ENCODE measurements at places on chromosomes 12 and 14.
A peak's percentile ranks its signal among the peaks of the same experiment; 100 is the strongest.

DNA sequence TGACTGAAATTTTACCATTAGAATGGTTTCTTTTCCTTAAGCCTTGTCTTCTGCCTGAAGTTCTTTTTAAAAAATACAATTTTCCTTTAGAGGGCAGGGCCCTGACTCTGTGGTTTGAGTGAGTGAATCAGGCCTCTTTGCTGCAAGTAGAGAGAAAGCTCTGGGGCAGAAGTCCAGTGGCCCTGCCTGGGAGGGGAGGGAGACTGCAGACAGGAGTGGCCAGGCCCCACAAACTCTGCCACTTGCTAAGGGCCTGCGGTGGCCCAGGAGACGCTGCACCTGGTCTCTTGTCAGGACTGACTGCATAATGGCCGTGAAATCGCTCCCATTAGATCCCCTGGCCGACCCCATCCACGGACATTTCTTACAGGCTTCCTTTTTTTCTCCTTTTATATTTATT is 25.5 kb downstream of the TSPAN11 start:
- DNase-seq, result peak; percentile 12

GRCh38 chr12:4448371-4448940 is 2.8 kb upstream of the FGF6 start:
- no peak for DNase-seq

DNA sequence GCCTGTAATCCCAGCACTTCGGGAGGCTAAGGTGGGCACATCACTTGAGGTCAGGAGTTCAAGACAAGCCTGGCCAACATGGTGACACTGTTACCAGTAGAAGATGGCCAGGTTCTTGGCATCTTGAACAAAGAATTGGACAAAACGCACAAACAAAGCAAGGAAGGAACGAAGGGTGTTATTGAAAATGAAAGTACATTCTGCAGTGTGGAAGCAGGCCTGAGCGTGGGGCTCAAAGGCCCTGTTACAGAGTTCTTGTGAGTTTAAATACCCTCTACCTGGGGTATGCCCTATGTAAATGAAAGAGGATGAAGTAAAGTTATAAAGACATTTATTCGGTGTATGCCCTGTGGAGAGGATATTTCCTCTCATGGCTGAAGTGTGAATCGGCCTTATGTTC is 20.8 kb upstream of the CDK17 start:
- DNase-seq, result no peak

GRCh38 chr14:60561845-60562746 is 53.1 kb downstream of the SIX6 start:
- DNase-seq, result peak; percentile 63

GRCh38 chr12:49043856-49044258 is 16.7 kb downstream of the KMT2D start:
- peak; percentile 53 for DNase-seq

GRCh38 chr14:35825968-35826217 is 245 bp upstream of the BRMS1L start:
- no peak for DNase-seq

- DNase-seq, result no peak
Measured at GRCh38 chr12:122989225-122989839, 8.9 kb downstream of the ARL6IP4 start.

- DNase-seq, result peak; percentile 21
Measured at GRCh38 chr12:57736741-57737466, 1.6 kb downstream of the AGAP2 start.

GRCh38 chr12:13340149-13340548 is 143.6 kb downstream of the EMP1 start:
- DNase-seq, result no peak

- DNase-seq, result peak; percentile 93
Measured at GRCh38 chr14:89933002-89933401, 21.5 kb downstream of the EFCAB11 start.

- DNase-seq, result no peak
Measured at GRCh38 chr12:19624491-19624890, 185.2 kb downstream of the AEBP2 start.

GRCh38 chr12:15701631-15702156 is 87.5 kb downstream of the EPS8 start:
- DNase-seq, result no peak

DNA sequence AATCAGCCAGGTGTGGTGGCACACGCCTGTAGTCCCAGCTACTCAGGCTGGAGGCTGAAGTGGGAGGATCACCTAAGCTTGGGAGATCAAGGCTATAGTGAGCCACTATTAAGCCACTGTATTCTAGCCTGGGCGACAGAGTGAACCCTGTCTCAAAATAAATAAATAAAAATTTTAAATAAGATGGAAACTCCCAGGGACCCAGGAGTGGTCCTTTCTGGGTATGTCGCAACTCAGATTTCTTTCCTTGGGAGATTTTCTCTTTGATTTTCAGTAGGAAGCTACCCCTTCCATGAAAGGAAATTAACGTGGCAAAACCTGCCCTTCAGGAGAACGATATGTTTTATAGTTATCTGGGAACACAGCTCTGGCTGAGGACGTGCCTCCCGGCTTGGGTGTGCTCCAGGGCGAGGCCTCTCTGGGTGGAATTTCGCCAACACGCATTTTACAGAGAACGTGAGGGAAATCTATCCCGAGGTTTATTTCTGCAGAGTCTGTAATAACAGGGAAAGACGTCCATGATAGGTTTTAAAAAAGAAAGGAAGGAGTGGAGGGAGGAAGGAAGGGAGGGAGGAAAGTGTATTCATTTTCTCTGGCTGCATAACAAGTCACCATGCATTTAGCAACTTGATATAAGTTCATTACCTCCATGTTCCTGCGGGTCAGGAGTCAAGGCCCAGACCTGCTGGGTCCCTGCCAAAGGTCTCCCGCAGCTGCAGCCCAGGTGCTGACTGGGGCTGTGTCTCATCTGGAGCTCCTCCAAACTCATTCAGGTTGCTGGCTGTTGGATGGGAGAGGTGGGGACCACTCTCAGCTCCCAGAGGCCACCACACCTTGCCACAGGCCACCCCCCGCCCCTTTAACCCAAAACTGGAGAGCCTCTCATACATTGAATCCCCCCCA is 80.6 kb upstream of the GSC start:
- DNase-seq, result no peak

DNA sequence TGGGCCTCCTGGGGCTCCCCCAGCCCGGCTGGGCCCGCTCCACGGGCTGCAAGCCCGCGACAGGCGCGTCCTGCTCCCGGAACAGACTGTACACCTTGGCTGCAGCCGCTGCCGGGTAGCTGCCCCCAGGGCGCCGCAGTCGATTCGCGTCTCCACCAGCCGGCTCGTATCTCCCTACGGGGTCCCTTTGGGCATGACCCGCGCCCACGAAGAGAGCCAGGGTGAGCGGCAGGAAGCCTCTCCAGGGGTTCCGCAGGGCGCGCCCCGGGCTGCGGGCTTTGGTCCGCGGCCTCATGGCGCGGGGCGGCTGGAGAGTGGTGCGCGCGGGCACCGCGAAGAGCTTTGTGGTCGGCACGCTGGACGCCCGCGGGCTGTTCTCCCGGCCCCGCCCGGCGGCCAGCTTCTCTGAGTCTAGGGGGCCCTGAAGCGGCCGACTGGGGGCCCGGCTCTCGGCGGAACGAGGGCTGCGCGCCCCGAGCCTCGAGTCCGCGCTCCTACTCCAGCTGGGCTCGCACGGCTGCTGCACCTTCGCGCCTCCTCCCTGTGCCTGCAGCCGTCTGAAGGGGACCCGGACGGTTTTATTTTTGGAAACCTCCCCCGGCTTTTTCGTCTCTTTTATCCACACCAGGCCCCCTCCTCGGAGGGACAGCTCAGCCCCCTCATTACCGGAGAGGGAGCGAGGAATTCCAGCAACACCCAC is at the start of gene LTBP2:
Gene LTBP2 (minus strand): TSS at position 588 of the 700 bp plus-strand sequence. CDS start 293 bp downstream, at position 295.
- DNase-seq, result no peak

DNA sequence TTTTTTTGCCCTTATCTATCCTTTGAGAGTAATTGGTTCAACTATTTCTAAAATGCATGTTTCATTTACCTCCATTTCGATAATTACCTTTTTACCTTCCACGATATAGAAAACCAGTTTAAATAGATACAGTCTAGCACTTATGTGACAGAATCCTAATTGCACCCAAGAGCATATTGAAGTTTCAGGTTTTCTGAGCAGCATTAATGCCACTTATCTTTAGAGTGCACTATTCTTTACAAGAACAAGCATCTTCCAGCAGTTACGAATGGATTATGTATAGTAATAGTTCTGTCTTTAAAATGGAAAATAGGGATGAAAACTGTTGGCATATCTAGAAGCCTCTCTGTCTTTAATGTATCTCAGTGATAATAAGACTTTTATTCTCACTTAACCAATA is 82.2 kb upstream of the ATXN7L3B start:
- DNase-seq, result no peak

- DNase-seq, result peak; percentile 96
Measured at GRCh38 chr14:90159146-90159545, 97.2 kb upstream of the PSMC1 start.

- DNase-seq, result no peak
Measured at GRCh38 chr12:125744201-125744600, 679.0 kb downstream of the AACS start.

GRCh38 chr12:89261982-89262381 is 90.3 kb downstream of the DUSP6 start:
- no peak for DNase-seq

GRCh38 chr14:101812071-101812470 is 50.6 kb downstream of the PPP2R5C start:
- DNase-seq, result no peak

GRCh38 chr12:63897931-63898330 is 53.4 kb downstream of the SRGAP1 start:
- DNase-seq, result no peak

- no peak for DNase-seq
Measured at GRCh38 chr12:91824991-91825390, 320.7 kb downstream of the BTG1 start.

DNA sequence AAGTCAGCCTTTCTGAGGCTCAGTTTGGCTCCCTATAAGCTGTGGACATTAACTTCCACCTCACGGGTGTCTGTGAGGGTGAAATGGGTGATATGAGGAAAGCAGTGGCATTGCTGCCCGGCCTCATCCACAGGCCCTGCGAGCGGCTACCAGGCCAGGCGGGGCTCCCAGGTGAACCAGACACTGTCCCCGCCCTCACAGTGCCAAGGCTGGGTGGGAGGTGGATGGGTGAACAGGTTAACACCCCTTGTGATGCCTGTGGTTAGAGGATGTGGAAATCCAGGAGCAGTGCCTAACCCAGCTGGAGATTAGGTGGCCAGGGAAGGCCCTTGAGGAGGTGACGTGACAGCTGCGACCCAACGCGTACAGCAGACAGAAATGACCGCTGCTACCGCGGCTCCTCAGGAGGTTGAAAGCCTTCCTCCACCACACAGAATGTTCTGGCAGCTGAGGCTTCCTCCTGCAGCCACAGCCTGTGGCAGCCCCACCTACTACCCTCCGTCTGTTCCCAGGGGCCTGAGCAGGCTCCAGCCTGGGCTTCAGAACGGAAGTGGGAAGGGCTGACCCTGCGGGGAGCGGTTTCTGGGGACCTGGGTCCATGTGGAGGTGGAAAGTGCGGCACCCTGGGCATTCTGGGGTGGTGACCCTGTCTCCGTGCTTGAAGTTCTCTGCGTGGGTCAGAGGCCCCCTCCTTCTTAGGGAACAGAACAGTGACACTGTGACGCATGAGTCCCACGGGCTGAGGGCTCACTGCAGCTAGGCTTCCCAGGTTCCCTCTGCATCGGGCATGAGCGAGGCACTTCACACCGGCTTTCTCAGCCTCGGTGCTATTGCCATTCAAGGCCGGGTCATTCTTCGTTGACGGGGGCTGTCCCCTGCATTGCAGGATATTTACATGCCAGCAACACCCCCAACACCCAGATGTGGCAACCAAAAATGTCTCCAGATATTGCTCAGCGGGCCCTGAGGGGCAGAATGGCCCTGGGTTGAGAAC is 9.7 kb downstream of the MMAB start:
- no peak for DNase-seq

- no peak for DNase-seq
Measured at GRCh38 chr12:131007031-131007739, 53.5 kb downstream of the ADGRD1 start.

- DNase-seq, result no peak
Measured at GRCh38 chr12:63893170-63893569, 48.7 kb downstream of the SRGAP1 start.

DNA sequence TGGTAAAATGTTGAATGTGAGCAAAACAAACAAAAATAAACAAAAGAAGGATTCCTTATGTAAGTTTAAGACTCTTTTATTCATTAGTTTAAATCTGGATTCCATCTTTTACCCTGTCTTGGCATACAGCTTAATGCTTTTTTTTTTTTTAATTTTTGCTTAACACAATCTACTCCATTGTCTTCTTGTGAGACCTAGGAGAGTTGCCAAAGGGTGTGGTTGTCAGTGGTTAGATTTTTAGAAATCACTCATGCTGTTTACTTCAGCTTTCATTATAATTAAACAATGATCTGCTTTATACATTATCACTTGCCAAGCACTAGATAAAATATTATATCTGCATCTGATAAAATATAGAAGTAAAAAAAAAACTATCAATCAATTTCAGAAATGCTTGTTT is 77.7 kb upstream of the KITLG start:
- no peak for DNase-seq

GRCh38 chr14:95189367-95190132 is 32.2 kb upstream of the DICER1 start:
- no peak for DNase-seq

- DNase-seq, result no peak
Measured at GRCh38 chr14:96626121-96626768, 124.1 kb downstream of the PAPOLA start.

- DNase-seq, result no peak
Measured at GRCh38 chr12:91249518-91250272, 67.1 kb upstream of the DCN start.

GRCh38 chr14:77123381-77124325 is 17.9 kb downstream of the ZDHHC22 start:
- peak; percentile 25 for DNase-seq

GRCh38 chr12:102067574-102068258 is 5.9 kb upstream of the WASHC3 start:
- peak; percentile 3 for DNase-seq

DNA sequence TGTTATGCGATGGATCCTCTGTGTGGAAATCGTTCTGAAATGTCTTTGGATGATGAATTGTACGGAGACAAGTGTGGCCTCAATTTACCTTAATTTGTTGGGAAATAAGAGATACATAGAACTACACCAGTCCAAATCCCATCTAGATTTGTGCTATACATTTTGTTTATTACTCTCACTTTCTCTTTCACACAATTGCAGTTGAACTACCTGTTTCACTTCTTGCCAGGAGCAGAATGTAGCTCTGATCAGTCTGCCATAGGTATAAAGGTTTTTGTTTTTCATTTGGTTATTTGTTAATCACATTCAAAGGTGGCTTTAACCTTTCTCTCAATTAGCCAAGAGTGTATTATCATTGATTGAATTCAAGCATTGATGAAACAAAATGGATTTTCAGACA is 268.2 kb downstream of the SNAPC1 start:
- no peak for DNase-seq

GRCh38 chr12:70290116-70290515 is 46.9 kb downstream of the CNOT2 start:
- no peak for DNase-seq

- no peak for DNase-seq
Measured at GRCh38 chr14:104554608-104555429, 24.7 kb upstream of the C14orf180 start.

GRCh38 chr12:68932128-68932960 is 627 bp downstream of the CPM start:
- DNase-seq, result no peak
